Amygdala (tissue), 56 donors: ENCODE measurements at places on chromosomes 2 and 18.

DNA sequence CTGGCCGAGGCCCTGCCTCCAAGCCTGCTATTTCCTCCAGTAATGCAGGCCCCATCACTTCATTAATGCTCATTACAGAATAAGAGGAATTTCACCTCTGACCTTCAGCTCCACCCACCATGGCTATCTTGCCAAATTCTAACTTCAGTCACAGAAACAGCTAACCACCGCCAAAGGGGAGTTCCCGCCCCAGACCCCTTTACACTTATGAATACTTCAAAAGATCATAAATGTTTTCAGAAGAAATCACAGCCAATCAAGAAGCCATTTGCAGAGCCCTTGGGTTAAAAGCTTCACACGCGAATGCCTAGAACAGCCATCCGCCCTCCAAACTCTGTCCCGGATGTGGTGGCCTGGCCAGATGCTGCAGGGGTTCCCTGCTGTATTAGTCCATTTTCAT lies 73.8 kb upstream of the TWIST2 start:
- no peak for DNase-seq

DNA sequence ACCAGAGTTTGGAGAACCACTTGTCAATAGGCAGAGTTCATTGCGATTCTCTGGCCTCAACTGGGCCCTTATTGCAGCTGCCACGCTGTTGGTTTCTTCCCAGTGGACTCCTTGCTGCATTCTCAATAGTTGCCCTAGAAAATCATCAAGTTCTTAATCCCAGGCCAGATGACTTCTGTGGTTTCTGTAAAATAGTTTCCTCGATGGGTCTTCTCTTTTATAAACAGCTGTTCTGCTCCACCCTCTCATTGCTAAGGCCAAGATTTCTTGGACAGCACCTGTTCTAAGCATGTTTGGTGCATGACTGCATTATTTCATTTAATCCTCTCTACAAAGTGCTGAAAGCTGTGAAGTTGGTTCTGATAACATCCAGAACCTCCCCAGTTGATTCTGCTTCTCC lies 131.0 kb downstream of the BCL2L11 start:
- no peak for DNase-seq

DNA sequence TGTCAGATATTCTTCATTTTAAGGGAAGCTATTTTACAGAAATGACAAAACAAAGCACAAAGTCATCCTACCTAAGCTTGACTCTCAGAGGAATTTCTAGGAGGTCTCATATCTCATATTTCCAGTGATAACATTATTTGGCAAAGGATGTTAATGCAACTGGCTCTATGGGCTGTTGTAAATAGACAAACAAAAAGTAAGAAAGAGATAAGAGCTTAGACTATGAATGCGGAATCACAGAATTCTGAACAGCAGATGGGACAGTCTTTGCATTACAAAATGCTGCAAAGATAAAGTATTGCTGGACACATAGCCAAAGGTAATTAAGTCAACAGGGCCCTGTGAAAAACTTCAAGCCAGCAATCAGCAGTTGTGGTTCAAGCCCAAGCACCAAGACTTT lies 23.9 kb downstream of the PIAS2 start:
- no peak for DNase-seq

GRCh38 chr2:86790676-86791572 lies at the start of gene CD8A:
CD8A (minus strand) TSS chr2:86790913; CDS start chr2:86790825, 88 bp downstream.
- DNase-seq = no peak

DNA sequence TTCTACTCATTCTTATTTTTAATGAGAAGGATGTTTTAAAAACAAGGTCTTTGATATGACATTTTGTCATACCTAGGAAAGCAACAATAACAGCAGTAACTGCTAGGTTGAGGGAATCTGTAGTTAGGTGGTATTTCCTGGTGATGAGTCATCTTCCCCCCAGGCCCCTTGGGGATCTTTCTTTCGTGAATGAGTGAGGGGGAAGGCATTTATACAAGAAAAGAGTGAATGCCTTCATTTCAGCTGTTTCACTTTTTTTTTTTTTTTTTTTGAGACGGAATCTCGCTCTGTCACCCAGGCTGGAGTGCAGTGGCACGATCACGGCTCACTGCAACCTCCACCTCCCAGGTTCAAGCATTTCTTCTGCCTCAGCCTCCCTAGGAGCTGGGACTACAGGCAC lies 108.6 kb downstream of the MAP4K4 start:
- no peak for DNase-seq

- DNase-seq = no peak
Observed at GRCh38 chr2:145460112-145460511, 940.2 kb upstream of the ZEB2 start.

- no peak for DNase-seq
Observed at GRCh38 chr18:3816610-3817363, 366.8 kb downstream of the TGIF1 start.

GRCh38 chr2:141766225-141766624 lies 364.6 kb downstream of the LRP1B start:
- no peak for DNase-seq

GRCh38 chr18:49473721-49474120 lies 13.3 kb upstream of the DYM start:
- no peak for DNase-seq

DNA sequence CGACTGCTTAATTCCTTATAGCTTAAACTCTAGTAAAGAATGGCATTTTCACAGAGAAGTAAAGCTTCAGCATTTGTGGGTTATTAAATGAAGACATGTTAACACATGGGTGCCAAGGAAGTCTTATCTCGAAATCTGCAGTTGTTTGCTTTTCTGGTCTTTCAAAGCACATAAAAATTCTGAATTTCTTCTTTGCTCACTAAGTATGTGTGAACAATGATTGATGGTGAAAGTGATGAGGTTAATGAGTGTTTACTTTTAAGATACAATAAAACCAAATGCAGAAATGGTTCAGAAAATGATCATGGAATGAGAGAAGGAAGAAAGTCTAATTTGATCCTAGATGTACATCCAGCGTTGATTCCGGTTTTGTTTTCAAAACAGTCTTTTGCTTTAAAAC lies 234.6 kb upstream of the RAB12 start:
- DNase-seq = no peak

DNA sequence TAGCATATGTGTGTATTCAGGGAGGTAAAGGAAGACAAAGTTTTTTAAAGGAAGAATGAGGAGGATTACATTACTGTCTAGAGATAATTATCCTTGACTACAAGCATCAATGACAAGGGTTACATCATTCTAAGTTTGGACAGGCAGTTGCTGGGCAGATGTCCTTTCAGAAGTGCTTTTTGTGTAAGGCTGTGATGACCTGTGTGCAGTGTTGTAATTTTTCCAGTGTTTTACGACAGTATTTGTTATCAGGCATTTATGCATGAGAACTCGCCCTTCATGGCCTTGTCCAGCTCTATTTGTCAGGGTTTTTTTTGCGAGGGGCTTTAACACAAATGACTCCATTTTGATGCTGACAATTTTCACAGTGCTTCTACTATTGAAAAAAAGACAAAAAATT lies 658.3 kb upstream of the NXPH2 start:
- no peak for DNase-seq

DNA sequence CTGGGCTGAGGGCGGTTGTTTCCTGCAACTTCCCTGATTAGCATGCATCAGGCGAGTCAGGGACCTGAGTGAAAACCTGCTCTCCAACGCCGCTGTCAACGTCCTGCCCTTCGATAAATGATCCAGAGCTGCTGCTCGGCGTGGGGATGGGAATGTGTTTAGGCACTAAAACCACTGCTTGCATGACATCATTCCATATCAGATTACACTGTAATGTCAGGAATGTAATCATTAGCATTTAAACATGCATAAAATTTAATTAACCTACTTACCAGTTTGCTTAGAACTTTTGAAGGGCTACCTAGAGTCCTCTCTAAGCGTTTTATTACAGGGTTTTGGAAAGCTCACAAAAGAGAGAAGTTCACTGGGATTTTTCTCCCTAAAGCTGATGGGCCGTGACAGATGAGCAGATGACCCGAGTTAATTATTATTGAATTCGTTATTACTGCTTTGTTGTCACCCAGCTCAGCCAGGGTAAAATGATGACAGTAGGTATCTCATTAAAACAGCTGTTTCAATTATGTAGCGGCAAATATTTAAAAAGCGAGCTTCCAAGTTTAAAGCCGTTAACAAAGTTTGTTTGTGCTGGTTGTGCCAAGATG lies 685.6 kb upstream of the SALL3 start:
- DNase-seq = no peak

DNA sequence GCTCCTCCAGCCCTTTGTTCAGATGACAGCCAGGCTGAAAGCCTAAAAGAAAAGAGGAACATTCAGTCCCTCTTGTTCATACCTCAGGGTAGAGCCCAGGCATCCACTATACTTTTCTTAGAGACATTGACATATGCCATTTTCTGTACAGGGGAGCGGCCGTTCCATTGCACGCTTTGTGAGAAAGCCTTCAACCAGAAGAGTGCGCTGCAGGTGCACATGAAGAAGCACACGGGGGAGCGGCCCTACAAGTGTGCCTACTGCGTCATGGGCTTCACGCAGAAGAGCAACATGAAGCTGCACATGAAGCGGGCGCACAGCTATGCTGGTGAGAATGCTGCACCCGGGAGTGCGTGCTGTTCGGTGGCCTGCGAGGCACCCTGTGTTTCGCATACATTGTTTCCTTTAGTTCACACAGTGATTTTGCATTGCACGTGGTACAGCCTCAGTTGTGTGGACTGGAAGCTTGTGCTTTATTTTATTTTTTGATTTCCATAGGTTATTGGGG lies 138.2 kb downstream of the ZNF236 start:
- DNase-seq = no peak

DNA sequence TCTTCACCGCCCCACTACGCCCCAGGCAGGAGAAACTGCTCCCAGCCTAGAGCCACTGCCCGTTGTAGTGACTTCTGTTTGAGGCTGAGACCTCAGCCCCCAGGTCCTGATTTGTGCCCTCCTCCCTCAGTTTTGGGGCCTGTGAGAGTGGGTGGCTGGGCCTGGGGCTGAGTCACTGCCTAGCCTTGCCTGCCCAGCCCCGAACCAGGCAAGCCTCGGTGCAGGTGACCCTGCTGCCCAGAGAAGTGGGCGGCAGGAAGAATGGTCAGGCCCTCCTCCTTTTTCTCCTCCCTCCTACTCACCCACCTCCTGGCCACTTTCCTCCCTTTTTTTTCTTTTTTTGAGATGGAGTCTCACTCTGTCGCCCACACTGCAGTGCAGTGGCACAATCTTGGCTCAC lies 66.6 kb downstream of the ZFP36L2 start:
- DNase-seq = no peak

GRCh38 chr2:241274127-241274526 lies 41.3 kb downstream of the HDLBP start:
- DNase-seq = no peak

GRCh38 chr2:215984661-215985060 lies 28.7 kb downstream of the MREG start:
- no peak for DNase-seq

DNA sequence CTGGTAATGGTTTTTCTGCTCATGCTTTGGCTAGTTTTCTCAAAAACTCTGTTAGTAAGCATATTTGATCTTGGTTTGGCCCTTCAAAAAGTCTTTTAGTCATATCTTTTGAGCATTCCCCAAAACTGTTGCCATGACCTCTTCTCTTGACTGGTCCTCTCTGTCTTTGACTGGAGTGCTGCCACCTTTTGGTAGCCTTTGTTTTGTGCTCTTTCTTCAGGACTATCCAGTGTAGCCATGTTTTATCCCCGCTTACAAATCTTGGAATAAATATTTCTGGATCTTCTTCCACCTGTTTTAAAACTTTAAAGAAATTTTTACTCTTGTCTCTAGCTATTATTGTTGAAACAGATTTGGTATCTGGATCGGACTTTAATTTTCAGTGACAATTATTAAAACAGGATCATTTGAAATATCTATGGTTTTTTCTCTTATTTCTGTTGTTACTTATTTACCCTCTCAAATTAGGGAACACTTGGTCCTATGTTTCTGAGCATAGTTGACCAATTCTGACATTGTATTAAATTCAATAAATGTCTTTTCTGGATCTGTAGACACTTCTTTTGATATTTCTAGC lies 965 bp upstream of the ELOA2 start:
- DNase-seq = no peak

DNA sequence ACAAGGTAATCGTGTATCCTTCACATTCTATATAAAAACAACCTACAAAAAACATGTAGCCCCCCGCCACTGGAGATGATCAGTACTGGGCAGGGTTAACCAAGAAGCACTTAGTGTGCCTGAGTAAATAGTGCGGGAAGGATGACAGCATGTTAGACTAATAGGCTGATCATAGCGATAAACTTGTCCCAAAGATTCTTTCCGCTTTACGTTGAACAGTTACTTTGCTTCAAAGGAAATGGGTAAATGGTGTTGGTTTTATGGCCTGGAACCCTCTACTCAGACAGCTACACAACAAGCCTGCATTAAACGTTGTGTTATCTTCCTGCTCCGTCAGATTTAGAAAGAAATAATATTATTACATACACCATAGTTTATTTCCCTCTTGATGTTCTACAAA lies 67.7 kb downstream of the CTAGE1 start:
- DNase-seq = no peak

GRCh38 chr18:50192995-50193795 lies 1.8 kb downstream of the MYO5B start:
- DNase-seq = no peak

DNA sequence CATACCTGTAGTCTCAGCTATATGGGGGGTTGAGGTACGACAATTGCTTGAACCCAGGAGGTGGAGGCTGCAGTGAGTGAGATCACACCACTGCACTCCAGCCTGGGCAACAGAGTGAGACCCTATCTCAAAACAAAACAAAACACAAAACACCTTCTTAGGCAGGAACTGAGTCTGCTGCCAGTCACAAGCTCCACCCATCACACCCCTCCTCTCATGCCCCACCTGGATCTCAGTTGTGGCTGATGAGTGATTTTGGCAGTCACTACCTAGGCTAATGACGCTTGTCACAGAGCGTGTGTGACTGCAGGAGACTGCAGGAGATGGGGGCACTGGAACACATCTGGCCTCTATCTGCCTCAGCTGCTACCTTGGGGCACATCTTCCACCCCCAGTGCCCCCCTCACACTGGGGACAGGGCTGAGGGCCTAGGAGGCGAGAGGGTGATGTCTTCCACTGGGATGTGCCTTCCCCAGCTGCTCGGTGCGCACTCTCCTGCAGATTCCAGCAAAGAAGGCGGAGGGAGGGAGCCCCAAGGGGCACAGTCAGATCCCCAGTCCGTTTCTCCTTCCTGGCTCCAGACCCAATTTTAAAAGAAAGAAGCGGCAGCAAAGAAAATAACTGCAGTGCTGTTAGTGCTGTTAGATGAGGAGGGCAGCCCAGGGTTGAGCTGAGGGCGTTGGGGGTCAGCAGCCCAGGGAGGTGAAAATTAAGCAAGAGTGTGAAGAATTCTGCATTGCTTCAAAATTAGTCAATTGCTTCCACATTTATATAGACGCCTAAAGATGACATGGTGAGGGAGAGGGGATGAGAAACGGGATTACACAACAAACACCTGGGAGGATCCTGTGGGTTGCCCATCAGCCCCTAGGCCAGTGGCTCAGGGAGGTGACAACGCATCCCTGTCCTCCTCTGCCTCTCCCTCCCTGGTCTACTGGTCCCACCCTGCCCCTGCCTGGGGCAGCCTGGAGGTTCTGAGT lies 143.6 kb upstream of the HAAO start:
- no peak for DNase-seq

DNA sequence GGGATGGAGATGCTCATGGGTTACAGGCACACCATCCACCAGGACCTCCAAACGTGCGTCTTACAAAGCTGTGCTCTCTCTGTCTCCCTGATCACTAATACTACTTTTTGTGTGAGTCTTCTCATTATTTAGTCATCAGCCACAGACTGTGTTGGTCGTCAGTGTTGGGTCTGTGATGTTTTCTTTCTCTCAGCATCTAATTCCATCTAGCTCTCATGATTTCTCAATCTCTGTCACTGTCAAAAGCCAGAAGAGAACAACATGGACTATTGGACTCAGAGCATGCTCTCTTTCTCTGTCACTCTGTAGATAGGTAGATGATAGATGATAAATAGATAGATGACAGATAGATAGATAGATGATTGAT lies 6.0 kb upstream of the ARL4C start:
- DNase-seq = no peak
